ENCODE measurements at places on chromosomes 1 and 21.

DNA sequence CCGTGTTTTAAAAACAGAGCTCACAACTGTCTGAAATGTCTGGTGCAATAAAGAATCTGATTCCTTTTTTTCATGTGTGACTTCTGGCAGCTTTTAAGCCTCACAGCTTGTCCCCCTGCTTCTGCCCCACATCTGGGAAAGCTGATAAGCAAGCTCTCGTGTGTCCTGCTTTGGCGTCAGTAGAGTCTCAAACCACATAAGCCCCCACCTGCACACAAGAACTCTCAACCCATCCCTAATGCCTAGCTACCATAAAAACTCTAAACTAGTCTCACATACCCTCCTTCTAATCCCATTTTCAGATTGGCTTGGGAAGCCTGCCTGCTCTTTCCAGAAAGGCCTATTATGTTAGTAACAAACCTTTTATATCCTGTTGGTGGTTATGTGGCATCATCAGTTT lies 94.6 kb upstream of the DAB1 start:
- DNase-seq: no peak

GRCh38 chr1:117372863-117373412 lies 5.7 kb downstream of the MAN1A2 start:
- no peak for DNase-seq

DNA sequence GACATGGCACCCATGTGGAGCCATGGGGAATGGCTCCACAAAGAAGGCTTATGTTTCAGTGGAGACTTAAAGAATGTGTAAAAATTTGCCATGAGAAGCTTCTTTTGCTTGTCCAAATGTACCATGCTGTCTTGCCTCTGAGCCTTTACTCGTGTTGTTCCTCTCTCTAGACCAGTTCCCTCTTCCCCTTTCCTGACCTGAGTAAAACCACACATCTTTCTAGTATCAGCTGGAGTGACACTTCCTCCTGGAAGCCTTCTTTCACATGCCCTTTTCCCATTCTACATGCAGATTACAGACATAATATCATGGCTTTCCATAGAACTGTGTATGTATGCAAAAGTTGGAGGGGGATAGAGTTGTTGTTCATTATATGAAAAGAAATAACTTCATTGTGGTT lies 13.6 kb upstream of the GPX7 start:
- DNase-seq: no peak

DNA sequence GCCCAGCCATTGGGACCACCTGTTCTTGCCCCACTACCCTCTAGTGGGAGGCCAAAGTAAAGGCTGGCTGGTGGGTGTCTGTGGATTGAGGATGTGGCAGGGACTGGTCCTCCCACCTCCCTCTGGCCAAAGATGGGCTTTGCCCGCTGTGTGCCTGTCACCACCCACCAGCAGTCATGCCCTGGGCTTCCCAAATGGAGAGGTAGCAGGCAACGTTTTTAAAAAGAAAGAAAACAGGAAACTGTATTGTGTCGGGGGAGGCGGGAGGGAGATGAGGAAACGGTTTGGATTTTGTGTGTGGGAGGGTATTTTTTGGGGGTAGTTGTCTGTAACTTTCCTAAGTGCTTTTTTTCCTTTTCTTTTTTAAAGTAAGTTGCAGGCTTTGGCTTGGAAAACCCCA lies 30.1 kb downstream of the SZRD1 start:
- DNase-seq: no peak

GRCh38 chr1:181095763-181096184 lies 7.3 kb downstream of the IER5 start:
- DNase-seq: peak; percentile 60

Data from NCI-H345 (cell line).